Naive thymus-derived CD4-positive, alpha-beta T cell (primary cell): ENCODE measurements at places on chromosomes 4 and X. TPM values are rescaled to one million over a fixed set of nuclear protein-coding genes. Genes with fewer than 3 reads are reported as not detected.

The LRIT3 gene
- total RNA-seq = 0.34 TPM

- no peak for DNase-seq
Measured at GRCh38 chr4:39908284-39908683, 69.4 kb downstream of the PDS5A start.

DNA sequence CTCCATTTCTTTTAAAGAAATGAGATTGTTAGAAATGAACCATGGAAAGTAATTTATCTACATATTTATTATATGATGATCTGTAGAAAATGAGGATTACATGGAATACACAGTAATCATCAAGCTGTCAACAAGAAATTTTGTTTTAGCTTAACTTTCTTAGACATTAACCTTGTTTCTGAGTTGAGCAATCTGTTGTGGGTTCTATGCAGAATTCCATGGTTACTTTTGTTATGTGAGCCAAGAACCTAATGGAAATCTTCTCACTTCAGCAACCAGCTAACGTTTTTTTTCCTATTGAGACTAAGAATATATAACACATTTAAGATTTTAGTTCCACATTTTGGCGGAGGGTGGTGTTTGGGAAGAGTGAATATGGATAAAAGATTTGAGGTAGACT is 136.1 kb upstream of the SLC4A4 start:
- no peak for DNase-seq

The SLC6A14 gene
- total RNA-seq = not detected

DNA sequence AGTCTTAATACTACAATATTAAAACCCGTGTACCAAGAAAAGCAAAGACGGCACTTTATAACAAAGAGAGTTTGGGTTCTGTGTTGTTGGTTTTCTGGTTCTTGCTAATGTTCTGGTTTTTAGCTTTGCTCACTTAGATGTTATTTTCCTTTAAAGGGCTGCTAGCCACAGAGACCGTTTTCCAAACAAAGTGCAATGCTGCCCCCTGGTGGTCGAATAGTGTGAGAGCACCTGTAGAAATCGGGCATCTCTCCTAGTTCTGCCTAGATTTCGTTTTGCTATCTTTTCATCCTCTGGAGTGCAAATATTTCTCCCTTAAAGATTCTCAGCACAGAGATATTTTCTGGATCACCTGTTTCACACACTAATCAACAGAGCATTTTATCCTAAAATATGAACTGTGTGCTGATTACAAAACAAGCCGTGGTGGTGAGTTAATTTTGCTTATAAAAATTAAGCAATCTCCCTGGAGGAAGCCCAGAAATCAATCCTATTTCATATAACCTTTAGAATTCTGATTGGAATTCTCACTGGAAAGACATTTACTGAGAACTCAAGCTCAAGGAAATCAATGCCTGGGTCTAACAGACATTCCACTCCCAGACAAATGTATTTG is 334.5 kb upstream of the NOCT start:
- peak; percentile 20 for DNase-seq

The USP17L11 gene
- not detected in 2 replicates for total RNA-seq

GRCh38 chrX:130109429-130110378 is 593 bp downstream of the ELF4 start:
- DNase-seq = no peak

The ZNF732 gene
- total RNA-seq = not detected

DNA sequence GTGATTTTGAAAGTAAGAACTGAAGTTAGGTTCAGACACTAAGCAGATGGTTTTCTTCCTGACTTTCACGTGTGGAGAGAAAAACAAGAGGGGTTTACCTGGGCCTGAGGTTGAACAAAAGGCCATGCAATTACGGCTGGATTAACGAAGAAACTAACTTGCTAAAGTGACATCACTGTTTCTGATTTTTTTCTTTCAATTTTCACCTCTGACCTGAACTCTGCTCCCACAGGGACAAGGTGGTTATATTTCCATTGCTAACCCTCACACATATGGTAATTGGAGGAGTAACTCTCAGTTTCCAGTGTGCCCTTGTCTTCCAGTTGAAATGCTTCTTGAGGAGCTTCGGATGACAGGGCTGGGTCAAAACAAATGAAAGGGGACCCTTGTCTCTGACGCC is 38.0 kb downstream of the MSN start:
- no peak for DNase-seq

The FATE1 gene
- total RNA-seq = not detected

GRCh38 chr4:118273642-118274041 is 79.2 kb downstream of the PRSS12 start:
- DNase-seq = no peak

The SMIM31 gene
- not detected in 2 replicates for total RNA-seq

DNA sequence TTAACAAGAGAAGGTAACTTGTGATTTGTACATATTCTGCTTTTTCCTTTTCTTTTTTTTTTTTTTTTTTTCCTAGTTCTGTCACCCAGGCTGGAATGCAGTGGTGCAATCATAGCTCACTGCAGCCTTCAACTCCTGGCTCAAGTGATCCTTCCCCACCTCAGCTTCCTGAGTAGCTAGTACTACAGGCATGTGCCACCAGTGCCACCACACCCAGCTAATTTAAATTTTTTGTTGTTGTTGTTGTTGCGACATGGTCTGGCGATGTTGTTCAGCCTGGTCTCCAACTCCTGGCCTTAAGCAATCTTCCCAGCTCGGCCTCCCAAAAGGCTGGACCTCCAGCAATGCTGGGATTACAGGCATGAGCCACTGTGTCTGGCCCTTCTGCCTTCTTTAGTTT is 1.5 kb upstream of the TACR3 start:
- DNase-seq = no peak

GRCh38 chr4:185656467-185656931 is 121.2 kb upstream of the PDLIM3 start:
- DNase-seq = no peak

GRCh38 chr4:140256941-140257340 is 103.0 kb upstream of the MAML3 start:
- DNase-seq = no peak

DNA sequence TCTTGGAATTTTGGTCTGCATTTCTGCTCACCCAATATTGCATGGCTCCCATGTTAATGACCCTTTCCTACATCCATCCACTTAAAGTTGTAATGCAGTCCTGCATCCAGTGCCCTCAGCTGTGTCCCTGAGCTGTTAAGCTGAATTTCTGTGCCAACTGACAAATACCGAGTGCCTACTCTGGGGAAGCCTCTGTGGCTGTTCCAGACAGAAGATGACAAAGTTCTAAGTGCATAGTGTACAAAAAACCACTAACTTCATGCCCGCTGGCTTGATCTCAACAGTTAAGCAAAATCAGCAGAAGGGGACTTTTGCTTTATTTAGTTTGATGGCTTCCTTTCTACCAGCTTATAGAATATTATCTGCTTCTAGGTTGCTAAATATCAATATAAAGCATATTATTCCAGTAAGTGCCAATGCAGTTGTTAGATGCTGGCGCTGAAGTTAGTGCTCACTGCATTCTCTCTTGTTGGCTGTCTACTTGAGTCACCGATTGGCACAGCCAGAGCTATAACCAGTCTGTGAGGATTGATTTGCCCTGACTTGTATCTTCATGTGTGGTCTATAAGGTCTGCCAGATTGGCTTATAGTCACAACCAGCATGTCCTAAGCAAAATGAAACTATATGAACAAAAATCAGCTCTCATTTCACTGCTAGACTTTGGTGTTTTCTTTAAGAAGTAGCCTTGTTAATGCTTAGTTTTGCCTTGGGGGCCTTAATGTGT is 98.9 kb downstream of the KLHL8 start:
- DNase-seq = no peak

GRCh38 chr4:1603413-1604135 is 80.5 kb downstream of the FAM53A start:
- DNase-seq = no peak

DNA sequence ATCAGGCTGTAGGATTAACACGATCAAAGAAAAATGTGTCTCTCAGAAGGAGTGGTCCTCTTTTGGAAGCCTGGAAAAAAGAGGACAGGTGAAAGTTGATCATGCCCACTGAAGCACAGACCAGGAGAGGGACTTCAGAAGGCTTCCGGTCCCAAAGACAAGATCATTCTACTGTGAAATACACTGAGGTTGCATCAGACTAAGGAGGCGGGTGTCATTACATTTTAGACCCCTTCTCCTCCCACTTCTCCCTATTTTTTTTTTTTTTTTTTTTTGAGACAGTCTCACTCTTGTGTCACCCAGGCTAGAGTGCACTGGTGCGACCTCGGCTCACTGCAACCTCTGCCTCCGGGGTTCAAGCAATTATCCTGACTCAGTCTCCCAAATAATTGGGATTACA is 67.5 kb downstream of the RBM47 start:
- no peak for DNase-seq

DNA sequence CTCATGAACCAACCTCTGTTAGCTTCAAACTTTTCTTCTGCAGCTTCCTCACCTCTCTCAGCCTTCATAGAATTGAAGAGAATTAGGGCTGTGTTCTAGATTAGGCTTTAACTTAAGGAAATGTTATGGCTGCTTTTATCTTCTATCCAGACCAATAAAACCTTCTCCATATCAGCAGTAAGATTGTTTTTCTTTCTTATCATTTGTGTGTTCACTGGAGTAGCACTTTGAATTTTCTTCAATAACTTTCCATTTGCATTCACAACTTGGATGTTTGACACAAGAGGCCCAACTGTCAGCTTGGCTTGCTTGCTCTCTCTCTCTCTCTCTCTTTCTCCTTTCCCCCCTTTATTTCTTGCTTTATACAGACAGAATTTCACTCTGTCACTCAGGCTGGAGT is 22.8 kb upstream of the SOWAHB start:
- DNase-seq = no peak

The SGMS2 gene
- total RNA-seq = 0.08 and 0.36 TPM in 2 replicates

- DNase-seq = no peak
Measured at GRCh38 chrX:82813671-82814078, 694.4 kb upstream of the POU3F4 start.

The OCRL gene
- 2.6 and 2.7 TPM in 2 replicates for total RNA-seq

DNA sequence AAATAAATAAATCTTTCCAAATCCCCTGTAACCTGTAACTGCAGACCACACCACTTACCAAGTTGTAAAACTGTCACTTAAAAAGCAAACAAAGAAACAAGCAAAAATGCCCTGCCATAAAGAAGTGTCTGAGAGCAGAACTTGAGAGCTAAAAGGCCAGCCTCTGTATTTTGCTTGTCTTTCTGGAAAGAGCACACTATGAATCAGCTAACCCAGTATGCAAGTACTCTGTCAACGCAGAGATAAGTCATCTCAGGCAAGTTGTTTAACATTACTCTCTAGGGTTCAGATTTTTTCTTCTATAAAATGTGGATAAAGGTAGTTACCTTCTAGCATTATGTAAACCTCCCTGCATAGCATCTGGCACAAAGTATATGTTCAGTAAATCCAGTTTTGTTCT is 134.8 kb downstream of the HS3ST1 start:
- DNase-seq = no peak

GRCh38 chr4:140251571-140251970 is 97.6 kb upstream of the MAML3 start:
- no peak for DNase-seq

GRCh38 chr4:175514174-175514573 is 297.9 kb downstream of the GPM6A start:
- DNase-seq = no peak

GRCh38 chr4:24656906-24657305 is 72.6 kb upstream of the DHX15 start:
- DNase-seq = no peak

The KIF4A gene
- total RNA-seq = 0.22 TPM

GRCh38 chr4:141851246-141851891 is 215.0 kb downstream of the IL15 start:
- DNase-seq = no peak

The F9 gene
- not detected for total RNA-seq

DNA sequence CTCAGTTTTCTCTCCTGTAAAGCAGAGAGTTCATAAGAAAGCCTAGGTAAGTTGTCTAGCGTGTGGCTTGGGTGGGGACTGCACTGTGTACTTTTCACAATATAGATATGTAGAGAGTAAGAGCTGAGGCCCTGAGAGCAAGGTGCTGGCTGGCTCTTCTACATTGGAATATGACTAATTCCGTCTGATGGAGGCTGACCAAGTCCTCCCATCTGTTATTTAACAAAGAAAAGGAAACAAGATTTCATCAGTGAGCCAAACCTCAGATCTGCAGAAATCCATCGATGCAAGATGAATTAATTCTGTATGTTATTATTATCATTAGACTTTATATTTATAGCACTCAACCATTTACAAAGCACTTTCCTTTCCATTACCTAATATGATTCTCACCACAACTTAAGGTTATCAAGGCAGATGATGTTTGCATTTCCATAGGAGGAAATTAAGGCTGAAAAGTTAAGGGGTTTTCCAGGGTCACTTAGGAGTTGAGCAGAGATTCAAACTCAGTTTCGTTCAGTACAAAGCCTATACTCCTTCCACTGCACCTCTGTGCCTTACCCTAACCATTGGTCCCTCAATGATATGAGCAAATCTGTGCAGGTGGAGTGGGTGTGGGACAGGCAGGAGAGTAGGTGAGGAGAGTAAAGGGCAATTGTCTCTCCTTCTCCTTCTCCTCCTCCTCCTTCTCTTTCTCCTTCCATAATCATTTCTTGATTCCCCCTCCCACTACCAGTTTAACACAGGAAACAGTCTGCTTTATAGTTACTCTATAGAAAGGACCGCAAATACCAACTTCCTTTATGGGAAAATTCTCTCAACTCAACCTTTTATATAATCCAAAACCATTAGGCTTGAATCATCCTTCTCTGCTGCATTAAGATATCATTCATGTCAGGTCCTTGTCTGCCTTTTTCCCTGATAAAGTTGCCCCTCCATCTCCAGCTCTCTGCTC is 27.6 kb upstream of the SRD5A3 start:
- DNase-seq = no peak

The RHOXF2B gene
- not detected in 2 replicates for total RNA-seq

DNA sequence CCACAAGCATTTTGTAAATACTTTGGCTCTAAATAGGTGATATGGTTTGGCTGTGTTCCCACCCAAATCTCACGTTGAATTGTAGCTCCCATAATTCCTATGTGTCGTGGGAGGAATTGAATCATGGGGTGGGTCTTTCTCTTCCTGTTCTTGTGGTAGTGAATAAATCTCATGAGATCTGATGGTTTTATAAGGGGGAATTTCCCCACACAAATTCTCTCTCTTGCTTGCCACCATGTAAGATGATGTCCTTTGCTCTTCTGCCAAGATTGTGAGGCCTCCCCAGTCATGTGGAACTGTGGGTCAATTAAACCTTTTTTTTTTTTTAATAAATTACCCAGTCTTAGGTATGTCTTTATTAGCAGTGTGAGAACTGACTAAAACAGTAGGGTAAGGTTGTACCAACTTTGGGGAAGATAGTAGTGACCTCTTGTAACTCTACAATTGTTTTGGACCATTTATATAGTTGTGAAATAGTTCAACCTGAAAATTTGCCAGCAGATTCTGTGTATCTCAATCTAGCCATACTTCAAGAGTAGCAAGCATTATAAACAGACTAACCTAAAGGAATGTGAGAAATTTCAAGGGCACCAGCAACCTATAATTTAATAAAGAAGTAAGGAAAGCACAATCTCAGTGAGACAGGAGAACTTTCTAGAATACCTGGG is 727.8 kb downstream of the GRID2 start:
- DNase-seq = no peak
